ENCODE measurements at places on chromosomes 1 and 21.
A peak's percentile ranks its signal among the peaks of the same experiment; 100 is the strongest.

DNA sequence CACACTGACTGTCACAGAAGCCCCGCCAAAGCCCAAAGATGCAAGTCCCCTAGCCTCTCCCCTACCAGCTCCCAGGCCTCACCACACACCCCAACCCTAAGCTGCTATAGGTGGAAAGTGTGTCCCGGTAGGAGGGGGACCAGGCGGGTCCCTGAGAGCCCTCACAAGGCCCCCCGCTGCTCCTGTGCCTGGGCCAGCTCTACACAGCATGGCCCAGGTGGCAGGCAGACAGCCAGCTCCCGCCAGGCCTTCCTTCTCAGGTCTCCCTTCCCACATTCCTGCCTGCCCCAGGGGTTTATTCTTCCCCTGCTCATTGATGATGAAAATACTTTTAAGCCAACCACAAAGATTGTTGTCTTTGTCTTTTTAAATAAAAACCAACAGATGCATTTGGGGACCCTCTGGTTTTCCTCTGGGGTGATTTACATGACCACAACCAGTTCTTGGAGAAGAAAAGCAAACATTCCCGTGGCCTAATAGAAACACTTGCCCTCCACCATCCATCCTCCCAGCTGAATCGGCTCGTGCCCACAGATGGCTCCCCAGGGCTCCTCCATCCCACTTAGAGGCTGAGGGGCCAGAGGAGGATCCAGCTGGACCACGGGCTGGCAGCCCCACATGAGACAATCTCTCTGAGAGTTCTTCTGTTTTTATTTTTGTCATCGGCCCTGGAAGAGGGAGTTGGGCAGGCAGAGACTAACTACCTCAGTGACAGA is 93.1 kb downstream of the DMRTB1 start:
- no peak for DNase-seq

- peak; percentile 35 for DNase-seq
These were observed 46.3 kb downstream of the GPA33 start for GRCh38 chr1:167043752-167044488.

DNA sequence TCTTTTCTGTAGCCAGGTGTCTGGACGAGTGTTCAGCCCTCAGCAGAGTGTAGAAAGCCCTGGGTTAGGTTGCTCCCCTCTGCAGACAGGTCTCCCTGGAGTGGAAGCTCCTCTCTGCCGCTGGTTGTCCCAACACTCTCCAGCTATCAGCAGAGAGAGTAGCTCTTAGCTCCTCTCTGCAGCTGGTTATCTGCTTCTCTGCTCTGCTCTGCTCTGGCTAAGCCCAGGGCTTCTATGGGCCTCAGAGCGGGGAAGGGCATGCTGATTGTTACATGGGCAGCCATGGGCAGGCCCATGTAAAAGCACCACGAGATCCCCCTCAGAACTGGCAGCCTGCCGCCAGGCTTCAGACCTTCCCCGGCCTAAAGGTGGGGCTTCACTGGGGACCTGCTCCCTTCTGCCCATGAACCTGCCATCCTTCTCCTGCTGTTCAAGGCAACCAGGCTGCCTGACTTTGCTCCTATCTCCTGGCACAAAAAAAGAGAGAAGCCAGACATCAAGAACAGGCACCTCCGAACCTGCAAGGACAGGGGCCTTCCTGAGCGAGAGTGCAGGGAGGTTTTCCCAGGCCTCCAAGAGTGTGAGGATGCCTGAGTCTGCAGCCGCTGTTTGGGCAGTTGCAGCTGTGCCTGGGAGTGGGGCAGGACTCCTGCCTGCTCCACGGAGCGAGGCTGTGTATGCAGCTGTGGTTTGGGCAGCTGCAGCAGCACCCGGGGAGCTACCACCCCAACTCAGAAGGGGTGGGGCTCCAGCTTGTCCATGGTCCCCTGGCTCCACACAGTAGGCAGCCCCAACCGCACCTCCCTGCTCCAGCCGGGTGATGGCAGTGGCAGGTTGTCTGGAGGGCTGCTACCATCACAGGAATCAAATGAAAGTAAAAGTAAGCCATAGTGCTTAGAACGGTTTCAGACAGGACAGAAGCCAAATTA is 973.7 kb downstream of the LTN1 start:
- DNase-seq = no peak

DNA sequence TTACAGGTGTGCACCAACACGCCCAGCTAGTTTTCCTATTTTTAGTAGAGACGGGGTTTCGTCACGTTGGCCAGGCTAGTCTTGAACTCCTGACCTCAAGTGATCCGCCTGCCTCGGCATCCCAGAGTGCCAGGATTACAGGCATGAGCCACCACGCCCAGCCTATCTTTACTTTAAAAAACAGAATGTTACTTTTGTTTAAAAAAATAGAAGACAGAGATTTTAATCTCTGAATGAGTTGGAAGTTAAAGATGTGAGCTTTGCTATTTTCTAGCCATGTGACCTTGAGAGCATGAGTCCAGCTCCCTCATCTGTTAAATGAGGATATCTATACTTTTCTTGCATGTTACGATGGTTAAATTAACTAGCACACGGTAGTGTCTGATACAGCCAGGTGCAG is 3.9 kb upstream of the PUM1 start:
- no peak for DNase-seq

DNA sequence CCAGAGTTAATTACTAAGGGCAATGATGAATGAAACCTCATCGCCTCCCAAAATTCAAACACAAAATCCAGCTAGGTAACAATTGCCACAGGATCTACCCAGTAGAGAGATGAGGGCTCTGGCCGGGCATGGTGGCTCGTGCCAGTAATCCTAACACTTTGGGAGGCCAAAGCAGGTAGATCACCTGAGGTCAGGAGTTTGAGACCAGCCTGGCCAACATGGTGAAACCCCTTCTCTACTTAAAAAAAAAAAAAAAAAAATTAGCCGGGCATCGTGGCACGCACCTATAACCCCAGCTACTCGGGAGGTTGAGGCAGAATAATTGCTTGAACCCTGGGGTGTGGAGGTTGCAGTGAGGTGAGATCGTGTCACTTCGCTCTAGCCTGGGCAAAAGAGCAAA is 15.8 kb downstream of the CD2 start:
- no peak for DNase-seq

- DNase-seq = no peak
These were observed 16.9 kb downstream of the SELL start for GRCh38 chr1:169694304-169695075.

- DNase-seq = no peak
These were observed 86.2 kb downstream of the TTC3 start for GRCh38 chr21:37159053-37159776.

DNA sequence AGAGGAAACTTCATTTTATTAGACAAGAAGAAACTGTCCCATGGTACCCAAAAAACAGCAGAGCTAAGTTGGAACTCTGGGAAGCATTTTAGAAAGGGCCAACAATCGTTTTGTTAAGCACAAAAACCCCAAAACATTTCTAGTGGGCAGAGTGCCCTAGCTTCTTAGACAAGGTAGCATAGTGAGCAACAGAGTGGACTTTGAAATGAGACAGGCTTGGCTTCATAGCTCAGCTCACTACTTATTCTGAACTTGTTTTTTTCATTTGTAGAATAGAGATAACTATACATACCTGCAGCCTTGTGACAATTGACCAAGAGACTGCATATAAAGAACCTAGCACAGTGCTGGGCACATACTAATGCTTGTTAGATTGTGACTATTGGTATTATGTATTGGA is 50.1 kb downstream of the HLX start:
- no peak for DNase-seq

DNA sequence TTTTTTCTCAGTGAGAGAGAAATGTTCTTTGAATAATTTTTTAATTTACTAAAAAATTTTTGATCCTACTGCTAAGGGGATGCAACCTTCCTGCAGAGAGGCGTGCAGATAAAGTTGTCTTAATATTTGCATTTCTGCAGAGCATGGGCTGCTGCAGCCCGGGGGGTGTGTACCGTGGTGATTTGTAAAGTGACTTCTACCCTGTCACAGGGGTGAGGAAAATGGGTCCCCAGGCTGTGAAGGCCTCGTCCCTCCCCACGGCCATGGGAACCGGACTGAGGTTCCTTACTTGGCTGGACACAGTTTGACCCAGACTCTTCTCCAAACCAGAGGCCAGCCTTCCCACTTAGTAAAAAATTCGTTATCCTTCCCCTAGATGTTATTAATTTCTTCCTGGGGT is 9.5 kb upstream of the C1orf174 start:
- no peak for DNase-seq

- no peak for DNase-seq
These were observed 133.9 kb upstream of the IVNS1ABP start for GRCh38 chr1:185450917-185451316.

- no peak for DNase-seq
These were observed 24.0 kb downstream of the IL6R start for GRCh38 chr1:154429118-154429517.

- DNase-seq = no peak
These were observed 41.9 kb upstream of the NGF start for GRCh38 chr1:115379943-115380342.

DNA sequence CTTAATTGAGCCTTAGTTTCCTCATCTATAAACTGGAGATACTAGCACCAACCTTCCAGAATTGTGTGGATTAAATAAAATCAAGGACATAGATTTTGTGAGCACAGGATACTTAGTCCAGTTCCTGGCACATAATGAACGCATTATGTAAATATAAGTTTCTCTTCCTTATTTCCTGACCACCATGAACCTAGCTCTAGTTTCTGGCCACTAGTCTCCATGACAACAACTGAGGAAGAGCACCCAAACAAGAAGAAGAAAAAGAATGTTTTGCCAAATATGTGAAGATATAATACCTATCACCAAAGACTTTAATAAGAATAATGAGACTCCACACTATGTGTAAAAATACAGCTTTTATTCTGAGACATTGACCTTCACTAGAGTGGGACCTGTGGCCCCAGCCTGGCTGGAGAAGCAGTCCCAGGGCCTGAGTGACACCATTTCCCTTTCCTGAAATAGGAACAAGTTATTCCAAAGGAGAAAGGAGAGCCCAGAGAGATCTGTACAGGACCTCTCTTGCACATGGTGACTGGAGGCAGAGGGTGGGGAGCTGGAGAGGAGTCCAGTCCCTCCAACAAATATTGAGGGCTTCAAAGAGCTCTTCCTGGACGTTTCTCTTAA is 940 bp upstream of the USF1 start:
- no peak for DNase-seq

- peak; percentile 89 for DNase-seq
These were observed 40.1 kb downstream of the ELK4 start for GRCh38 chr1:205591522-205592351.

DNA sequence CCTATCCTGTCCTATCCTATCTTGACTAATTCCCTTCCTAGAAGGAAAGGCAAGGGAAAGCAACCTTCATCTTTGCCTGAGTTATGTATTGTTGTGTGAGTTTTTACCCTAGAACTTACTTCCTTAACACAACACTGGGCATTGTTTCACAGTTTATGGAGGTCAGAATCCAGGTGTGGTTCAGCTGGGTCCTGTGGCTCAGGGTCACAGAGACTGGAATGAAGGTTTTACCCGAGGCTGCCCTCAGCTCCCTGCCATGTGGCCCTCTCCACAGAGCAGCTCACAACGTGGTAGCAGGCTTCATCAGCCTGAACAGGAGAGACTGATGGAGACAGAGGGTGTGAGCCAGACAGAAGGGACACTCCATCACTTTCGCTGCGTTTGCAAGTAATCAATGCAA is 140.5 kb downstream of the FCRL5 start:
- DNase-seq = no peak

Measured in stimulated activated CD8-positive, alpha-beta memory T cell treated with anti-CD3 and anti-CD28 coated beads, Interleukin-15, amount 100 ng/mL, for 24 hours (primary cell).